ENCODE measurements at places on chromosomes 1 and 21. TPM values are rescaled to one million over a fixed set of nuclear protein-coding genes. Genes with fewer than 3 reads are reported as not detected.
A peak's percentile ranks its signal among the peaks of the same experiment; 100 is the strongest.

GRCh38 chr1:41463516-41463915, 21.0 kb downstream of the EDN2 start:
- no peak for DNase-seq

DNA sequence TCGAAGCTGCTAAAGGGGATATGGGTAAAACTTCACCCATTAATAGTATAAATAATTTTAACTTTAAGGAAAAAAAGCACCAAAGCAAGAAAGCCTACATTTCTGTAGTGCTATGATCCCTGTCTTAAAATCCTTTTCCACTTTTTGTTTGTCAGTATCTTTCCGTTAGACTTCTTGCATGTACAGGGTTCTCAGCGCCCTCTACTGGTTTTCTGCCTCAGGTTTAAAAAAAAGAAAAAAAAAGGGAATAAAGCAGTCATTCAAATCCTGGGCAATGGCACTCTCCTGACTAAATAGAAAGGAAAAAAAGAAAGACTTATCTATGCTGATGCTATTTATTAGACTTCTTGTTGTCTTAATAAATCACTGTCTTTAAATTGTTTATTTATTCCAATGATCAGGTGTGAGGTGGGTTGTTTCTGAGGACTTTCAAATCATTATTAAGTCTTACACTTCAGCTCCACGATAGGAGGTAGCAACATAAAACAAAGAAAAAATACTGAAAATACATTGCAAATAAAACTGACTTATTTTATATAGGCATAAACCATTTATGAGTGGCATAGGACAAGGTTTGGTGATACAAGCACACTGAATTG, 475.4 kb upstream of the NR5A2 start:
- peak; percentile 58 for DNase-seq

GRCh38 chr1:36094621-36095061, 5.9 kb downstream of the ADPRS start:
- DNase-seq, result no peak

GRCh38 chr1:4027008-4027407, 126.9 kb upstream of the C1orf174 start:
- DNase-seq, result no peak

GRCh38 chr1:107563441-107563840, 401.5 kb downstream of the VAV3 start:
- no peak for DNase-seq

- DNase-seq, result no peak
These were observed 12.4 kb downstream of the EPB41 start for GRCh38 chr1:28926629-28927265.

ERICH3 gene
- polyA plus RNA-seq, result 0.45 TPM

COA7 gene
- 16.2 TPM for polyA plus RNA-seq
